Breast epithelium (tissue), 4 donors: ENCODE measurements at places on chromosomes 12 and 14.

- DNase-seq, result no peak
These were observed 38.4 kb upstream of the BCL2L14 start for GRCh38 chr12:12032260-12032791.

- no peak for DNase-seq
These were observed 18.0 kb upstream of the OR4K5 start for GRCh38 chr14:19902409-19902808.

- DNase-seq, result no peak
These were observed 66.6 kb downstream of the KDM2B start for GRCh38 chr12:121514184-121514742.

- DNase-seq, result no peak
These were observed 122.7 kb downstream of the DIP2B start for GRCh38 chr12:50627491-50627890.

DNA sequence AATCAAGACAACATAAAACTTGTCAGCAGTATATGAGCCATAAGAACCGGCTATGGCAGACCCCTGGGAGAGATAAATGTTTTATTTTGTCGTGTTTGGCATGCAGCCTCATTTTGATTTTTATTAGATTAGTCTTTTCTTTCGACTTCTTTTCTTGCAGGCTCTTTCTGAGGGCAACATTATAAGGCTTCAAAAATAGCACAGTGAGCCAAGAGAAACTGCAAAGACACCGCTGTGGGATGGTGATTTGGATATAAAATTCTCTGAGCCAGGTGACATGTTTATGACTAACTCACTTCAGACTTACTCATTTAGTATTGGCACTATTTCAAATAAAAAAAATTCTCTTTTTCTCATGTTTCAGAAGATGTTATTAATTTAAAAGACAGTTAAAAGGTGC is 96.8 kb upstream of the PKP2 start:
- no peak for DNase-seq

GRCh38 chr12:6927379-6928021 is at the start of gene ATN1:
Gene ATN1, plus strand, starts transcription at chr12:6927959. Its CDS starts 6,043 bp downstream, at chr12:6934002.
- DNase-seq, result peak; percentile 77

- DNase-seq, result peak; percentile 40
These were observed 84.4 kb downstream of the VWF start for GRCh38 chr12:6039894-6040601.

GRCh38 chr12:2283916-2284315 is 231.1 kb downstream of the CACNA1C start:
- DNase-seq, result no peak

GRCh38 chr12:65495233-65495632 is 216.8 kb downstream of the MSRB3 start:
- no peak for DNase-seq

- DNase-seq, result no peak
These were observed 341.0 kb upstream of the TMEM132C start for GRCh38 chr12:127925971-127926370.

DNA sequence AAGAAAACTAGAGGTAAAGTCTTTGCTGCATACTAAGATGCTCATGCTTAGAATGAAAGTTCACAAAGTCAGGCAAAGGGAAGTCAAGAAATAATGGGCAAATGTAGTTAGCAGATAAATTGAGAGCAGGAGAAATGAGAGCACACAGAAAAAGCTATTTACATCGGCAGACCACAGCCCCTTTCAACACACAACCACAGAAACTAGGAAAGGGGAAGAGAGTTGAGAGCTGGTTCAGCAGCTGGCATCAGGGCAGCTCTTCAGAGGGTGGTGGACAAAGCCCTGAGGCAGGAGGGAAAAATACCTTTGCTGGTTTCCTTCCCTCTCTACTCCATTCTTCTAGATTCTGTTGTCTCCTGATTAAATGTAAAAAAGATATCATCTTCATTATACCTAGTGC is 95.4 kb upstream of the ANO4 start:
- no peak for DNase-seq

- peak; percentile 90 for DNase-seq
These were observed 106.4 kb downstream of the ARF6 start for GRCh38 chr14:49999146-49999761.

- no peak for DNase-seq
These were observed 74.6 kb upstream of the CDKN3 start for GRCh38 chr14:54322246-54322645.

- no peak for DNase-seq
These were observed 277.2 kb downstream of the MED13L start for GRCh38 chr12:116000252-116000651.
